ENCODE measurements at places on chromosomes 13 and 19.

GRCh38 chr13:44101347-44102083, 221.8 kb downstream of the LACC1 start:
- DNase-seq, result no peak

DNA sequence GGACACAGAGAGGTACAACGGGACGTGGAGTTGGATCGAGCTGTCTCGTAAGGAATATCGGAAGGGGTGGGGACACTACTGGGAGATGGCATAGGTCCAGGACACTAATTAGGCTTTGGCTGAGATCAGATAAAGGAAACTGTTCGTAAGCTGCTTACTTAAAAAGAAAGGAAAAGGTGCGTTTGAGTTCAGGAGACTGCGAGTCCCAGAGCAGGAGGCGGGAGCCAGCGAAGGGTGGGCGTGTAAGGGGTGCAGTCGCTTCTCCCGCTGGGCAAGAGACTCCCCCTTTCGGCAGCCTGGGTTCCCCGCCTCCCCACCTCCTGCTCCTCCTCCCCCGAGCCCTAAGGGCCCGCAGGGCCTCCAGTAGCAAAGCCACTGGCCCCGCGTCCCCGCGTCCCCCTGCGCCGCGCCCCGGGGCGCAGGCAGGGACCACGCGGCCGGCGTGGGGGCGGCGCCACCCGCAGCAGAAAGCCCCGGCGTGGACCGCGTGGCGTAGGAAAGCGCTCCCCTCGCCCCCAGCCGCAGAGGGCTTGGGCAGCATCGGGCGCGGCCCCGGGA, 547 bp downstream of the ABCC4 start:
- no peak for DNase-seq

- DNase-seq, result no peak
These were observed 17.4 kb upstream of the NPAS1 start for GRCh38 chr19:47002106-47002766.

DNA sequence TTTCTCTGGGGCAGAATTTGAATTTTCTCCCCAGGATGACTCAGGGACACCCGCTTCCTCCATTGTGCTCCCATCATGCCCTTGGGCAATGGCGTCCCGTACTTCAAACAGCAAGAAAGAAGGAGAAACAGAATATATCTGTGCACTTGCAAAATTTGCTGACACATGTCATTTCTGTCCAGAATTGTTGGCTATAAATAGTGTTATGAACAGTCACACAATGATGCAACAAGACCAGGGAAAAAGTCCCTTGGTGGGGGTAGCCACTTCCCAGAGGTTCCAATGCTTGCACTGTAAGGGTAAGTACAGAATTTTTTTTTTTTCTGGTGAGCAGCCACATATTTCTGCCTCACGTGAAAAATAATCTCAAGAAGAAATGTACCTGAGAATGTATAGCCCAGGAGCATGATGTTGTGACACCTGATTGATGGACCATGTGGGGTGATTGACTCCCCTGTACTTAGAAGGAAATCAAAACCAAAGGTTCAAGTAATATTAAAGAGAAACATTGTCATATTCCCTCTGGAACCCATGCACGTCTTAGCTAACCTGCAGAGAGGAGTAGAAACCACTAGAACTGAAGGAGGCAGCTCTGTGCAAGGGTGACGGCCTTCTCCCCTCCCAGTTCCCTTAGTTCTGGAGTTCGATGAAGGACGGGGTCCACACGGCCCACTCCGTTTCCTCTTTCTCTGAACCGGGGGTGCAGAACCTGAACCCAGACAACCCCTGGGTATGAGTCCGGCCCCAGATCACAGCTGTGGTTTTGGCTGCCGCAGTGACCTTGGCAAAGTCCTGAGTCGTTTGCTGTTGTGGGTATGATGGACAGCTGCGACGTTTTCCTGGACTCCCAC, 9.3 kb upstream of the LAIR1 start:
- DNase-seq, result no peak

- DNase-seq, result no peak
These were observed 29.1 kb downstream of the EPS15L1 start for GRCh38 chr19:16442386-16443276.

DNA sequence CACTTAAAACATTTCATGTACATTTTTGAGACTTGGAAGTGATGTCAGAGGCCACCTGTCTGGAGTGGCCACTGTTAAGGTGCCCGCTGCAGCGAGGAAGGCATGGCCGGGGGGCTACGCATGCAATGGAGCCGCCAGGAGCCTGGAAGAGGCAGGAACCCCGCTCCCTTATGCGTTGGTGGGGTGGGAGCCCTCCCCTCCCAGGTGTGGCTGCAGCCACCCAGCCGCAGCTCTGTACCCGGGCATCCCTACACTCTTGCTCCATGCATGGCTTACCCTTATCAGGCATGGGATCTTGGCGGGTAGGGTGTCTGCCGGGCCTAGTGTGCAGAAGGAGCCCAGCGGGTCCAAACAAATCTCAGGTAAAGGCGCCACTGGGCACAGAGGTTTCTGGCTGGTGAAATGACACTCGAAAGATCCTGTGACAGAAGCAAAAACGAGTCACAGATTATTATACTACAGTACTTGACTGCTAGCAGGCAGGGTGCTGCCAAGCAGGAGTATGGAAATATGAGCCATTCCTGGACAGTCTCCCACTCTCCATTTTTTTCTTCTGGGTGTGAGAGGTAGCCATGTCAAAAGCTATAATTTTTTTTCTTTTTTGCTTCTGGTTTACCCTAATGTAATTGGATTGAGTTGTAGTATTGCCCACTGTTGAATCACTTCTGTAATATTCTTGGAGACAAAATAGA, 1606.3 kb upstream of the MIR17HG start:
- no peak for DNase-seq

GRCh38 chr13:105642511-105642958, 892.9 kb downstream of the EFNB2 start:
- no peak for DNase-seq

- no peak for DNase-seq
These were observed 11.3 kb downstream of the FBXO27 start for GRCh38 chr19:39021063-39021462.

- no peak for DNase-seq
These were observed 77.9 kb upstream of the KCTD15 start for GRCh38 chr19:33718651-33719254.

DNA sequence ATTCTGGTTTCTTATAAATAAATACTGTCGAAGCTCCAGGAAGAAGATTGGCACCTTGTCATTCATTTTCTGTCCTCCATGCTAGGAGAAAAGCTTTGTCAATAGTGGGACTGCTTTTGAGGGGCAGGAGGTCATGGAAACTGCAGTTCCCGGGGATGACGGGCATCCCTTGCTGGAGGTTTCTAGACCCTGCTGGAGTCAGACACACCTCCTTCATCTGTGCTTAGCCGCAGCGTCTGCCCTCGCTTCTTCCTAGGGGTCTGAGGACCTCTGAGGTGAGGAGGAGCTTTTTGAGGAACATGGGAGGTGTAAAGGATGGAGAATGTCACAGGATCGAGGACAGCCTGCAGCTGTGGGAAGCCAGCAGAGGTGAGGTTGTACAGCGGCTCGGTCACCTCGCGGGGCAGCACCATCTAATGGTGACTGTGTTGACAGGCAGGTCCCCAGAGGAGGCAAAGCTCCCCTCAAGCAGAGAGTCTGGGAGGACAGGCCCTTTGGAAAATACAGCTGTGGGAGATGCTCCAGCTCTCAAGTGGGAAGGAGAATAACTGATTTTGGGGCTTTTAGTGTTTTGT, 172.7 kb upstream of the RNF113B start:
- no peak for DNase-seq

DNA sequence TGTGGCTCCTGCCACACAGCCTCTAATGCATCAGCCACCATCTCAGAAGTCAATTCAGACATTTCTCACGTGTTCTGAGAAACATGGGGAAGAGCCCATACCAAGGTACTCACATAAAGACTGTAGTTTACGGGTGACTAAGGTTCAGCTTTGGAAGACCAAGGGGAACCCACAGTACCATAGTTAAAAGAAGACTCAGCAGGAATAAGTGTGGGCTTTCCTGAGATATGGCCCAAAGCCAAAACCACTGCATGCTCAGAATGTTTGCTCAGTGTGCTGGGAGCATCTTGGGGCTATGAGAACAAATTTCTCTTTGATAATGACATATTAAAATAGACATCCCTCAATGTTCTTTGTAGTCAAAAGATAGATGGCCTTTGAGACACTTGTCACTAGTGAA, 283.8 kb downstream of the DCT start:
- DNase-seq, result peak; percentile 38

DNA sequence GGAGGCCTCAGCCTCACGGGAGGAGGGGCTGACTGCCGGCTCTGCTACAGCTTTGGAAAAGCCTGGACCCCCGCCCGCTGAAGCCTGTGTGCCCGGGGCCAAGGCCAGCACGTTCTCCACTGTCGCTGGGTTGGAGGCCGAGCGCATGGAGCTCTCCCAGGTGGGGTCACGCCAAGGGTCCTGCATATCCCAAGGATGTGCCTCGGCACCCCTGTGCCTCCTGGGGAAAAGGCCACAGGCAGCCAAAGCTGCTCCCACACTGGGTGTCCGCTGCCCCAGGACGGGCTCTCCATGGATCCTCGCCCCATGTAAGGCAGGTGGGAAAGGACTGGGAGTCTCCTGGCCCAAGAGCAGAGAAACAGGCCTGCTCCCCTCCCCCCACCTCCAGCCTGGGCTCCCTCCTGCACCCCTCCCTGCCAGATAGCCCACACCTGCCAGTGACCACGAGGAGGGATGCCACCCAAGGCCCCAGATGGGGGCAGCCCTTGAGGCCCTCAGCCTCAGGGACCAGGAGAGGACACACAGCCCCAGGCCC, 64.0 kb downstream of the MLLT1 start:
- DNase-seq, result no peak

DNA sequence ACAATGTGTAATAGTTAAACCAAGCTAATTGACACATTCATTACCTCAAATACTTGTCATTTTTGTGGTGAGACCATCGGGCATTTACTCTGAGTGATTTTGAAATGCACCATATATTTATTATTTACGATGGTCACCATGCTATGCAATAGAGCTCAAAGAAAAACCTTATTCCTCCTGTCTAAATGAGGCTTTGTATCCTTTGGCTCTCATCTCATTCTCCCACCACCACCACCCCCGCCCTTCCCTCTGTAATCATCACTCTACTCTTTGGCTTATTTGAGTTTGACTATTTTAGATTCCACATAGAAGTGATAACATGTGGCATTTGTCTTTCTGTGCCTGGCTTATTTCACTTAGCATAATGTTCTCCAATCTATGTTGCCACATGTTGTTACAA, 124.9 kb downstream of the CYSLTR2 start:
- no peak for DNase-seq

DNA sequence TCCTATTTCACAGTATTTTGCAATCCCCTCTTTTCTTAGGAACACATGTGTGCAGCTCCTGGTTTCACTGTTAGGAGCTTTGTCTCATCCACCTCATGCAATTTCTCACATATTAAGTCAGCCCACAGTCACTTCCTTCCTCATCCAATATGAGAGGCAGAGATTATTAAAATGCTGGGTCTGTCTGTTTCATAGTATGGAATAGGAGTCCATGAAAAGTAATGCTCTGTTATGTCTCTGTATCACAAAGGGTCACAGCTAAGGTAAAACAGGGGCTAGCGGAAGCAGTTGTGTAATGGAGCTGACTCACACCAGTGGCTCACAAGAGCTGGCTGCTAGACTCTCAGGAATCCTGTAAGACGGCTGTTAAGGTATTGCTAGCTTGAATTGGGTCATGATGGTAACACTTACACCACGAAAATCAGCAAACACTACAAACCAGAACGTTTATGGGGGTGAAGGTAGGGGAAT, 216.5 kb downstream of the EFNB2 start:
- DNase-seq, result peak; percentile 48

- DNase-seq, result no peak
These were observed 1.3 kb upstream of the SNAPC2 start for GRCh38 chr19:7918615-7919421.

DNA sequence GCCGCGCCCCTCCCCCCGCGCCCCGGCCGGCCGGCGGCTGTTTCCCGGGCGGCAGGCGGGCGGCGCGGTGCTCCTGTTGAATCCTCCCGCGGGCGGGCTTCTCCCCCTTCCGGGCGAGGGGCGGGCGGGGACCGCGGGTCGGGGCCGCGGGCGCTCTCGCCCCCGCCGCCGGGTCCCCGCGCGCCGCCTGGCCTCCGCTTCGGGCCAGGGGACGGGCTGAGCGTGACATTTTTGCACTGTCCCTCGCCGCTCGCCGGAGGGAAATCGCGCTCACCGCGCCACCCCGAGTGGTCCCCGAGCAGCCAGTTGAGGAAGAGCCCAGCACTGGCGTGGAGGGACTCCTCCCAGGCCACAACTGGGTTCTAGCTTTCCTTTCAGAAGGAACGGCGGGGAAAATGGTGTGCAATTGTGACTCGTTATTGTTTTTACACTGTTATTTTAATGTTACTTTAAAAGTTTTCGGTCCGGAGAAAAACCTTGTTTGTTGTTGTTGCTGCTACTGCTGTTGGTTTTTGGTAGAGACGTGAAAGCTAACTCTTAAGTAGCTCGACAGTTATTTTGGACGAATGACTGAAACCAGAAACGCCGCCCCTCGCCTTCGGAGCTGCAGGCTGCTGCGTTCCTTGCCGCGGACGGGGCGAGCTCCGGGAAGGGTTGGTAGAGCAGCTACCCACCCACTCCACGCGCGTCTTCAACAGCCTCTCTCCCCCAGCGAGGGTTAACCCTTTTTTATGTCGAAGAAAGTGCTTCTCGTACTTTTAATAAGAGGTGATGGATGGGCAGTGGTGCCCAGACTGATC, 959 bp downstream of the PDS5B start:
- no peak for DNase-seq

DNA sequence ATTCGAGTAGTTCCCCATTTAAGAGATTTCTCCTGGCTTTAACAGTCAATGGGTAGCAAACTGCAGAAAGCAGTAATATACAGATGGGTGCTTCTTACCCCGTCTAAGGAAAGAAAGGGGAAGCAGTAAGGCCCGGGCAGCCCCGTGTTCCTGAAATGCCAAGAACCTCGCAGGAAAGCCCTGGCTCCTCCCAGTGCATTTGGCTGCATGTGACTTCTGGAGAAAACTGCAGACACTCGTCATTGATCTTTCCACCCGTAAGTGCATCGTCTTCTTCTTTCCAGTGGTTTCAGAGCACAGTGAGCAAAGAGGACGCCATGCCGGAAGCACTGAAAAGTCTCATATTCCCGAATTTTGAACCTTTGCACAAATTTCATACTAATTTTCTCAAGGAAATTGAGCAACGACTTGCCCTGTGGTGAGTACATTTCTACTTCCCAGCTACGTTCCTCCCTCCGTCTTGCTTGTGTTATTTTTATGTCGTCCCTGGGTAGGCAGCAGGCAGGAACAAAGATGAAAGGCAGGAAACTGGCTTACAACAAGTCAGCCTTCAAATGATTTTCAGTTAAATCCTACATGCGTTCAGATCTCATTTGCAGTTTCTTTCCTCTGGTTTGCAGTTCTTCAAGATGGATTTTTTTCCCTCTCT, 165.2 kb downstream of the STK24 start:
- no peak for DNase-seq

GRCh38 chr13:43033038-43033437, 9.7 kb downstream of the DNAJC15 start:
- no peak for DNase-seq
